ENCODE measurements at places on chromosomes 7 and 10. TPM values are rescaled to one million over a fixed set of nuclear protein-coding genes. Genes with fewer than 3 reads are reported as not detected.

Gene PTN
- polyA plus RNA-seq, result 57.3 TPM

Gene TRIM4
- 44.7 TPM for polyA plus RNA-seq

Gene ELFN1
- polyA plus RNA-seq, result 2.7 TPM

Gene GJD4
- not detected for polyA plus RNA-seq

Gene LRGUK
- polyA plus RNA-seq, result 1.9 TPM

Gene NUPR2
- 4.4 TPM for polyA plus RNA-seq

Gene RPEL1
- polyA plus RNA-seq, result not detected

Gene MTURN
- polyA plus RNA-seq, result 73.9 TPM

GRCh38 chr7:142447762-142448161, 189.9 kb upstream of the PRSS58 start:
- no peak for DNase-seq

- no peak for DNase-seq
Measured at GRCh38 chr7:25369786-25370185, 141.5 kb upstream of the NPVF start.

- no peak for DNase-seq
Measured at GRCh38 chr7:36388423-36388822, 1.2 kb upstream of the ANLN start.

- DNase-seq, result no peak
Measured at GRCh38 chr7:77222819-77223218, 23.2 kb upstream of the FGL2 start.

GRCh38 chr10:113033991-113034390, 83.9 kb downstream of the TCF7L2 start:
- DNase-seq, result no peak

DNA sequence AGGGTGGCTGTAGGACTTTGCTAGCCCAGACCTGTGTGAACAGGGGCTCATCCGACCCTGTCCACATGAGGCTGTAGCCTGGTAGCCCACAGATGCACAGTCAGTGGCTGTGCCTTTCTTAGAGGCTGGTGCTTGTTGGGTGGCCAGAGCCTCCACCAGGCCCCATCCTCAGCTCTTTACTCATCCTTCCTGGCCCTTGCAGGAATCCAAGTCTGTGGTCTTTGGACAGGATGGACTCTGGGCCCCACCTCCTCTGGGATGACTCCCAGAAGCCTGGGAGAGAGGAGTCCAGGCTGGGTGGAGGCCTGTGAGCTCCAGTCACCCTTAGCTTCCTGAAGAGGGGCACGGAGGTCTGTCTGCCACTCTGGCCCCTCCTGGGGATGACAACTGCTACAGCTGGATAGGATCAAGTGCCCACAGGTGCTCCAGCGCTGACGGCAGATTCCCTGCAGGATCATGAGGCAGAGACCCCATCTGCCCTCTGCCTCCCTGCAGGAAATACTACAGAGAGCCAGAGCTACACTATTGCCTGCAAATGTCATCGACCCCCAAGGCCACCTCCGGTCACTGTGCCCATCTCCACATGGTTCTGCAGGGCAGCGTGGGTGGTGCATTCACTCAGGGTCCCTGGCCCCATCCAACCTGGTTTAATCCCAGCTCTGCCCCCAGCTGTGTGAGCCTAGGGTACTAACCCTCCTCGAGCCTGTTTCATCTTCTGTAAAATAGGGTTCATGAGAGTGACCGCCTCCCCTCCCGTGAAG, 114.5 kb downstream of the PTPN20 start:
- no peak for DNase-seq

DNA sequence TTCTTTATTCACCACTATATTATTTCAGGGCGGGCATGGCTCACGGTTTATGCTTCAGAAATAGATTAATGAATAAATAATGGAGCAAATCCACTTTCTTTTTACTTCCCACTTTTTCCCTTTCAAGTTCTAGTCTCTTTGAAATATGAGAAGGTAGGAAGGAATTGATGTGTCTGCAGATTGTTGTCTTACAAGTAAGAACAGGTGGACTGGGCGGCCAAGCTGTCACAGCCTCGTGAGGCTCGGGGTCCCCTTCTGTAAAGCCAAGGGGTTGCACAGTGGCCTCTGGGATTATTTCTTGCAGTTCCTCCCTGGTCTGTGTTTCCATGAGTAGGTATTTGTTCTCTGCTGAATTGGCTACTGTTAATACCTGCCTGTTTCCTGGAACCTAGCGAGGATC, 11.2 kb downstream of the VWA2 start:
- DNase-seq, result no peak

DNA sequence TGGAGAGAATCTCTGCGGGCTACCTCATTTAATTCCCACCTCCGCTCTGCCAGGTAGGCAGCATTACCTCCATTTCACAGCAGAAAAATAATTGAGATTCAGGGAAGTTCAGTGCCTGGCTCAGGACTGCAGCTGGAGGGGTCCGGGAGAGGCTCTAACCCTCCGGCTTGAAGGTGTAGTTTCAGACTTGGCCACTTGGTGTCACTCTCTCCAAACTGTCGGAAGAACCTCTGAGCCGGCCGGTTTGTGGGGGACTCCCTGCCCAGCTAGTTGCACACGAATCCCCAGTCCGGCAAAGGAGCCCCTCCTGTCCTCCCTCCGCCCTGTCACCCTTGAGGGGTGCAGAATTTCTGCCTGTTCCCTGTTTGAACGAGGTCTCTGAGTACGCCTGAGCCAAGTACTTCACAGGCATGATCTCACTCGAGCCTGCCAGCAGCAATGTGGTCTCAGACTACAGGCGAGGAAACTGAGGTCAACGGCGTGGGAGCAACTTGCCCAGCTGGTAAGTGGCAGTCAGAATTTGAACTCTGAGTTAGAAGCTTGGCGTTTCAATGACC, 144.7 kb upstream of the ZNF716 start:
- no peak for DNase-seq

DNA sequence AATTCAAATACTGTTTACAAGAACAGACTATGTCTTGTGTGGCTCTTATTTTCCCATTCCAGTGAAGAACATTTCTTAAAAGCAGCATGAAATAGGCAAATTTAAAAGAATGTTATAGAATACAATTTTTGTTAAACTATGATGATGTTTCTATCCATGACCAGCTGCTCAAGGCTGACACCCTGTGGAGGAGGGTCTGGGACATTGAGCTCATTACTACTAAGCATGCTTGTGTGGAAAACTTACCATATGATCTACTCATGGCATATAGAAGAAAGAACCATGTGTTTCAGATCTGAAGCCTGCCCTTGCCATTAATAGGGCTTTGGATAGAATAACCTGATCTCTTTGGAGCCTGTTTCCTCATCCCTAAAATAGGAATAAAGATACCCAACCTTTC, 125.0 kb downstream of the FOXP2 start:
- DNase-seq, result peak; percentile 35

DNA sequence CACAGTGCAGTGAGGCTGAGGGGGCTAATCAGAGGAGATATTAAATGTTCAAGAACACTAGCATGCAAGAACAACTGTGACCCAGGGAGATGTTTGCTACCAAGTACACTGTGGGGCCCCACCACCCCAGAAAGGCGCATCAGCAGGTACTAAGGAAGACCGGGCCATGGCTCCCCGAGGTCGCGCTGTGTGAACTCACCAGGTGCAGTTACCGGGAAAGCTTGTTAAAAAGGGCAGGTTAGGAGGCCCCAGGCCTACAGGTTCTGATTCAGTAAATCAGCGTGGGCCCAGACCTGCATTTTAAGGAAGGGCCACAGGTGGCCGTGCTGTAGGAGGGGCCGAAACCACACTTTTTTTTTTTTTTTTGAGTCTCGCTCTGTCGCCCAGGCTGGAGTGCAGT, 54.6 kb downstream of the TMEM209 start:
- DNase-seq, result no peak

- no peak for DNase-seq
Measured at GRCh38 chr7:48245751-48246472, 74.7 kb downstream of the ABCA13 start.

DNA sequence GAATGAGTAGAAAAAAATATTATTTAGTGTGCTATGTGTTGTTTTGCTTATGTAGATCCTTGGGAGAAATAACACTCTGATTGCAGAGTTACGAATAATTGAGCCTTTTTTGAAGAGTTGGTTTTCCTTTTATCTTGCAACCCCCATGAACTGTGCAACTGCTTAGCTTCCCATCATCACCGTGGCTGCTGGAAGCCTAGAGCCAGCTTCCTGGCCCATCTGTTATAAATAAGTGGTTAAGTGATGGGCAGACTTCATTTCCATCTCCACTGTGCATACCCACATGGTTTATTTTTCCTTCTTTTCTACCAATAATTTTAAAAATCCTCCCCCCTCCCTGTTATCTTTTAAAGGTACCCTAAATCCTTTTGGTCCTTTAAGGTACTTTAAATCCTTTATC, 554.9 kb upstream of the GALNT17 start:
- no peak for DNase-seq

DNA sequence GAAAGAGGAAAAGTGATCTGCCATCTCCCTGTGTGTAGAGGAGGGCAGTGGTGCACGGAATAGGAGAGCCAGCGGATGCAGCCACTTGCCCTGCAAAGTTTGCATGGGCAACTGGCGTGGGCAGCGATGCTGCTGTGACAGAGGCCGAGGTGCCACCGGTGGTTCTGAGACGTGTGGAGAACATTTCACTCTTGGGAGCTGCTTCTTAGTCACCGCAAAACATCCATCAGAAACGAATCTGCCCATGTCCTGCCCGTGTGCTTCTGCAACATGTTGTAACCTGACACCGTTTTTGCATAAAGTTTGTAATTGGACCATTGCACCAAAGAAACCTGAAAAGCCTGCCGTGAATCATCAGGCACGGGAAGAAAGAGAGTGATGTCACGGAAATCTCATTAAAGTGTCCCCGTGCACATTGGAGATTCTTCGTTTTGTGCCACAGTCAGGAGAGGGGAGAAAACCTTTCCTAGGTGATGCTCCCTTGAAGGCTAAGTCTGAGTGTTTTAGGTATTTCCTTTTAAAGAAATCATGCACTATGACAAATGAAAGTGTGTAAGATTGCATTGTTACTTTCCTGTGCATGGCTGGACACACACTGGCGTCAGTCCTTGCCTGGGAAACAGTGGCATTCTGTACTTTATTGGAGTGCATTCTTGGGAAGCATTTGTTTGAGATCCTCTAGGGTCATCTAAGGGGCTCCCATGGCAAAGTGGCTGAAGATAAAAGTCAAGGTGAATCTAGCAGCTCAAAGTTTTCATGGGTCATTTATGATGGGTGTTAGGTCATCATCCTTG, 302.6 kb downstream of the KLF6 start:
- peak; percentile 80 for DNase-seq

DNA sequence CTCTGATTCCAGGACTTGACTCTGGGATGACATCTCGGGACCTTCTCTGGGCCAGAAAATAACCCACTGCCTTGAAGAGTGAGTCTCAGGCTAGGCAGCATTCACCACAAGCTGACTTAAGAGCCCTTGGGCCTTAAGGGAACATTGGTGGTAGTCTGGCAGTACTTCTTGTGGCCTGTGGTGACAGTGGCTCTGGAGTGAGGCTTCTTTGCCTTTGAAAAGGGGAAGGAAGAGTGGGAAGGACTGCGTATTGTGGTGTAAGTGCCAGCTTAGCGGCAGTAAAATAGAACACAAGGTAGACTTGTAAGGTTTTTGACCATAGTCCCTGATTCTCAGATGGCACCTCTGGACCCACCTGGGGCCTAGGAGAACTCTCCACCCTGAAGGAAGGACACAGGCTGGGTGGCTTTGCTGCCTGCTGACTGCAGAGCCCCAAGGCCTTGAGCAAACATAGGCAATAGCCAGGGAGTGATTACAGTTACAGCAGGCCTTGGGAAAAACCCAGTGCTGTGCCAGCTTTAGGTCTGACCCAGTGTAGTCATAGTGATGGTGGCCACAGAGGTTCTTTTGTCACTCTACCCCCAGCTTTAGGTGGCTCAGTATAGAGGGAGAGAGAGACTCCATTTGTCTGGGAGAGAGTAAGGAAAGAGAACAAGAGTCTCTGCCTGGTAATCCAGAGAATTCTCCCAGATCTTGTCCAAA, 483.9 kb downstream of the SH2D4B start:
- DNase-seq, result no peak

DNA sequence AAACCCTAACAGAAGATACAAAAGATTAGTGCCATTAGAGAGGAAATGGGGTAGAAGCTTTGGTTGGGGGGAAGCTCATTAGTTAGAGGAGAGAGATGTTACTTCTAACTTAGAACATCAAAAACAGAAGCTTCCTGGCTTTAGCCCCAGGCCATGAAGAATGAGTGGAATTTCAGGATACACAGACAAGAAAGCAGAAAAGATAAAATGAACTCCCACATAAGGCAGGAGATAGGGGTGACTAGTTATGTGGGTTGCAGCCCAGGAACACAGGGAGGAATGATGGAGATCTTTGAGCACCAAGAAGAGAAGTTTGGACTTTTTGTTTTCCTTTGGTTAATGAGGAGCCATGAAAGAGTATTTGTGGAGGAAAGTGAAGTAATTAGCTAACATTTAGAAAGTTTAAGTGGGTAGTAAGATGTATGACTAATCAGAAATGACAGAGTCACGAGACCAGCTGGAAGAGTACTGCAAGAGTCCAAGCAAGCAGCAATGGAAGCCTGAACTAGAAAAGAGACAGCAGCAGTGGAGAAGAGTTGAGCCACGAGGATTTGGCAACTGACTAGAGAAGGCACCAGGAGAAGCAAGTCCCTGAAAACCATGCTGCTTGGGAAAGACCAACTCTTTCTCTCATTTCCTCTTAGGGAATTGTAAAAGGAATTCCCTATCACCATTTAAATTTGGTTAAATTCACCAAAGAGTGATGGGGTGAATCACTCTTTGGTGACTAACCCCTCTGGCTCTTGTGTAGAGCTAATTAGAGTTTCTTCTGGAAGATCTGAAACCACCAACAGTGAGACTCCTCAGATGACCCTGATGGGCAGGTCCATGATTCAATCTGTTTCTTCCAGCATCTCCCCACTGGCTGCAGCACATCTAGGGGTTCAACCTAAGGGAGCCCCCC, 131.9 kb downstream of the KCNMA1 start:
- no peak for DNase-seq

DNA sequence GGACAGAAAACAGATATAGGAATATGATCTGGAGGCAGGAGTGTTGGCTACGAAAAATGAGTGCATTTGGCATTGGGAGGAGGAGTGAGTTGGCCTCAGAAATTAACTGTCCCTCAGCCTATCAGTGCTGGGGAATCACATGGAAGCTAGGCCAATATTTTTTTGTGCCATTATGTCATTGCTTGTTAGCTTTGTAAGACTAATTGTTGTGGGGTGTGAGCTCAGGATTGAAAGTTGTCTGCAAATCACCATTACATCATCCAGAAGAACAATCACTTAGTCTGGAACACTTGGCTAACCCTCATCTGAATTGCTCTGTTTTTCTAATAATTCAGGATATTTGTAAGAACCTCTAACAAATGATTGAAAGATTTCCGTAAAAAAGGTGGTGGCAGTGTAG, 45.2 kb upstream of the SEMA3D start:
- no peak for DNase-seq
